Activated CD4-positive, alpha-beta T cell treated with anti-CD3 and anti-CD28 coated beads for 36 hours (primary cell): ENCODE measurements at places on chromosomes 7 and 10.

DNA sequence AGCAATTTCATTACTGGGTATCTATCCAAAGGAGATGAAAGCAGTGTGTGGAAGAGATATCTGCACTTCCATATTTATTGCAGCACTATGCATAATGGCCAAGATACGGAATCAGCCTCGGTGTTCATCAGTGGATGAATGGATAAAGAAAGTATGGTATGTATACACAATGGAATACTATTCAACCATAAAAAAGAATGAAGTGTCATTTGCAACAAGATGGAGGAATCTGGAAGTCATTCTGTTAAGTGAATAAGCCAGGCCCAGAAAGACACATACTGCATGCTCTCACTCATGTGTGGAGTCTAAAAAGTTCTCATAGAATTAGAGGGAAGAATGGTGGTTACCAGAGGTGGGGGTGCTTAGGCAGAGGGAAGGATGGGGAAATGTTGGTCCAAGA is 35.3 kb downstream of the CREM start:
- no peak for DNase-seq

DNA sequence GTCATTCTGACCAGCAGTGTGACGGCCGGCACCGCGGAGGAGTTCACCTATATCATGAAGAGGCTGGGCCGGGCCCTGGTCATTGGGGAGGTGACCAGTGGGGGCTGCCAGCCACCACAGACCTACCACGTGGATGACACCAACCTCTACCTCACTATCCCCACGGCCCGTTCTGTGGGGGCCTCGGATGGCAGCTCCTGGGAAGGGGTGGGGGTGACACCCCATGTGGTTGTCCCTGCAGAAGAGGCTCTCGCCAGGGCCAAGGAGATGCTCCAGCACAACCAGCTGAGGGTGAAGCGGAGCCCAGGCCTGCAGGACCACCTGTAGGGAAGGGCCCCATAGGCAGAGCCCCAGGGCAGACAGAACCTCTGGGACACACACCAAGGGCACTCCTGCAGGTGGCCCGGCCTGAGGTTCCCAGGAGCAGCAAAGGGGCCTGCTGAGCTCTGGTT is 9.0 kb downstream of the RBP3 start:
- no peak for DNase-seq

DNA sequence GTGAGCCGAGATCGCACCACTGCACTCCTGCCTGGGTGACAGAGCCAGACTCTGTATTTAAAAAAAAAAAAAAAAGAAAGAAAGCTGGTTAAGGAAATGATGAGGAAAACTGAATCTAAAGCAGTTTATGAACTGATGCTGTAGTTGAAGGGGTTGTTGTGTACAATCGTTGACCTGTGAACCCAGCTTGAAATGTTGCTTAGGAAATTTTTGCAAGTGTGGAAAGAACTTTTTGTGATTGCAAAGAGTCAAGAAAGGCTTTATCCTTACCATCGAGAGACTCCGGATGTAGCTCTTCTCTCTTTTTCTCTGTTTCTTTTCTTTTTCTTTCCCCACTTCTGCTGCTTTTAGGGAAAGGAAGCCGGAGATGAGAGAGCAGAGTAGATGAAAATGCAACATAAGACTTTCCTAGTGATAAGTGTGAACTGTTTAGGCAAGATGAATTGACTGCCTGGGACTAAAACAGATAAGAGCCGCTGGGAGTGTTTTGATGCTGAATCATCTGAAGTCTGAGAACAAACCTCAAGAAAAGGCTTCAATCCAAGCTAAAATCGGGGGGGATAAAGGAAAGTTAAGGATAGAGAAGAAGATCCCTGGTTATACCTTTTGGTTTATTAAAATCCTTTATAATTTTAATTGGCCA is 69.0 kb downstream of the TAF3 start:
- no peak for DNase-seq

DNA sequence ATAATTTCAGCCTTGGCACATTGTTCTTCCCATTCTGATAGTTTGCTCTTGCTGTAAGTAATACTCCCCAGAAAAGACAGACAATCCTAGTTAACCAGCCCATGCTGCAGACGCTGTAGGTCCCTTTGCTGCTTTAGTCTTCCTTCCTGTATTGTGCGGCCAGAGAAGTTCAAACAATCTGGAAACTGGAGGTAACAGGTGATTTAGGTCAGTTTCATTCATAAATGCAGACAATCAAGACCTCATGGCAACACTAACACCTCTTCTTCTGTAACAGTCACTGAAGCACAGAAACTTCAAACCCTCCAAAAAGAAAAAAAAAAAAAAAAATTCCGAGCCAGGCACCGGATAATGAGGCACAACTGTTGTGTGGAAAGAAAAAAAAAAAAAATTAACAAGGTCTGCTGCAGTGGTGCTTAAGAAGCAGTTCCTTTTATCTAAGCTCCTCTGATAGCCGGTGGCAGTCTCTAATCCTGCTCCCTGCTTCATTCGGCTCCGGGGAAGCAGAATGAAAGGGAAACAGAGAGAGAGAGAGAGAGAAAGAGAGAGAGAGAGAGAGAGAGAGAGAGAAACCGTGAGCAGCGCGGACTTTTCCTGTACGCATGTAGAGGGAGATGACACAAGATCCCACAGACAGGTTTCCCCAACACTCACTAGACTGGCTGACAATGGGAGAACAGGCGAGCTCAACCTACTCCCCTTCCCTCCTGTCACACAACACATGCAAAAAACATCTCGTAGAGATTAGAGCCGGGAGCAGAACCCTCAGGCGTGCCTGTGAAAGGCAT is at the start of gene SEMA3A:
Gene SEMA3A (minus strand): TSS at position 306 of the 788 bp plus-strand sequence. CDS start 203 bp downstream, at position 103.
- DNase-seq = peak; percentile 33

DNA sequence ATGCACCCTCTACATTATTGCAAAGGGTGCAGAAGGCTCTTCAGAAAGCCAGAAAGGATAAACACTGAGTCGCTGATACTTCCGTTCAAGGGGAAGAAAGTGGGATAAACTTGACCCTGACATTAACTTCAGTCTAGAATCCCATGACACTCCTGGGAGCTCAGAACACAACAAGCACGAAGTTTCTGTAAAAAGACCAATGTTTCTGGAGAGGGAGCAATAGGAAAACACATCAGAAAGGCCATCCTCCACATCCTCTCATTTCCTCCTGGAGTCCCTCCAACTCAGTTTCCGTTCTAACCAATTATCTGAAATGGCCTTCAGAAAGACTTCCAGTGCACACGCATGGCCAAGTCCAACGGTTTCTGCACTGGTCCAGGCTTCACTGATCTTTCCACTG is 113.5 kb downstream of the SORBS1 start:
- DNase-seq = no peak

DNA sequence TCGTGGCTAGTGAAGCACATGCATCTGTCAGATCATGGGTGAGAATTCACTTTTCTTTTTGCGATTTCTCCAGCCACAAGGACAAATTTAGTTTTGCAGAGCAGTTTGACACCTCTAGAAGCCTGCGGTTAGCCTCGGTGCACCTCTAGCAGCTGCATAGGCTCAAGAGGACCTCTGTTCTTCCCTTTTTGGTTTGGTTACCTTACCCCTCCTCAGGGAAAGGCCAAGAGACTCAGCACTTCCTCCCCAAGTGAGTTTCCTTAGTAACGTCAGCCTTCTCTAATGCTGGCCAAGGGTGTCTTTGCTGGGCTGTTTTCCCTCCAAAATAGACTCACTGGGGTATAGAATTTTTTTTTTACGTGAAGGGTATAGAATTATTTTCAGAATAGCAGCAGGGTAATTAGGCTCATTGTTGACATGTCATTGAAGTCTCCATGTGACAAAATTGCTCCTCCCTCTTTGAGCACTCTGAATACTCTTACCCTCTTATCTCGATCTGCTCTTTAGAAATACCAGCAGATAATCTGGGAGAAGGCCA is 97.8 kb downstream of the AUTS2 start:
- no peak for DNase-seq

DNA sequence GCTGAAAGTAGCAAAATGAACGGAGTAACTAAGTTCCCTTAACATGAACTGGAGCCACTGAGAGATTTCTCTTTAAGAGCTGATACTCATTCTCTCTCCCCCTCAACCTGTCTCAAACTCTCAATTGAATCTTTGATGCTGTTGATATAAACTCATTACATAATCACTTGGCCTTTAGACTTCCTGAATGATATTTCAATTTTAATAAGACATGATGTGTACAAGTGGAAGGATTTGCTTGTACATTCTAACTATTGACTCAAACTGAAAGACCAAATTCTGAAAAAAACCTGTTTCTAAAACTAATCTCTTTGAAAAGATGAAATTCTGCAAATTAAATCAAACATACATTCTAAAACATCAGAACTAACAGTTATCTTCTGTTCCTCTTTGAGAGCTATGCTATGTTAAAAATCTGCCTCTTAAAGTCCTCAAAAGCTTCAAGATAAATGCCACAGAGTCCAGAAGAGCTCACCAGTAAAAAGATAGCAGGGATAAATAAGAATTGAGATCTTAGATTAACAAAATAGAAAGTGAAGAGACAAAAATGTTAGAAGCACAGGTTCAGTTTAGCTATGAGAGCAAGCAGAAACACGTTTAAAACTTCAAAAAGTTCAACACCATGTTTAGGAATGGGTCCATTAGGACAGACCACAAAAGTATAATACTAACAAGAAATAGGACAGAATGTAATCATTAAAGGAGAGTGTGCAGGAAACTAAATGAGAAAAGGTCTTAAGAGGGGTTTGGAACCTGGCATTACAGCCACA is 46.1 kb downstream of the TNPO3 start:
- no peak for DNase-seq
